ENCODE measurements at places on chromosomes 2 and 18. TPM values are rescaled to one million over a fixed set of nuclear protein-coding genes. Genes with fewer than 3 reads are reported as not detected.

DNA sequence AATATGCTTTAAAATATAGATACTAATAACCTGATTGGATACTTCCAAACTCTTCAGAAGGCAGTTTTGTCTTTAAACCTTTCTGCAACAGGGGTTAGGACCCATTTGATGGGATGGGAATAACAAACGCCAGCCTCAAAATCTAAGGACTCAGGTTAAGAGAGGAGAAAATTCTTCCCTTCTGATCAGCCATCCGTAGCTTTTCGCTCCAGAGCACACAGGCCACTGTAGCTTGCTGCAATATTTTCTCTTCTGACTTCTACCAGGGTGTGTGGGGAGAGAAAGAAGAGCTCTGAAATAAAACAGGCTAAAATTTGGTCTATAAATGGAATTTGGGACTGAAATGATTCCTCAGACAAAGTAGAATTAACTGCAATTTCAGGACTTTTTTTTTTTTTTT is 95.1 kb downstream of the ALPK2 start:
- no peak for DNase-seq

DNA sequence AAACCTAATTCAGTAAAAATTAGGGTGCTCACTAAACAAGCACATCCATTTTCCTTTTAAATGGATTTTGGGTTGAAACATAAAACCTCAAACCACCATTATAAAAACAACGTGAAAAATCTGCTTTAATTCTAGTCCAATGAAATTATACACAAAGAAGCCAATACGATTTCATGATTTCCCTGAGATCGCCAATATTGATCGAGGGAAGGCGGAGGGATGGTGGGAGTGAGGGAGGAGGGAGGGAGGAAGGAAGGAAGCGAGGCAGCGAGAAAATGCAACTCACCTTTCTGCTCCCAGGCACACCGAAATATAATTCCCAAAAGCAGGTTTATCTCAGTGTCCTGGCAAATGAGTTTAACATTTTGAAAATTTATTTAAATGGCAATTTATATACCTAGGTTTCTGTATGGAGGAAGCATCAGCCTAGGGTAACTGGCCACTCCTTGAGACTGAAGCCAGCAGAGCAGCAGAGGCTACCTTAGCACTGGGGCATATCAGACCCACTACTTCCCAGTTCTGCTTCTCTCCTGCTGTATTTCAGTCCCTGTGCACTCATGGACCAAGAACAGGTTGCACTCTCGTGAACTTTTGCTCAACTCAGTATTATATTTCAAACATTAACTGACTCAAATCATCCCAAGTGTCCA is 2.3 kb upstream of the ONECUT2 start:
- DNase-seq, result no peak

GRCh38 chr18:48935433-48935774 is 15.4 kb downstream of the SMAD7 start:
- no peak for DNase-seq

DNA sequence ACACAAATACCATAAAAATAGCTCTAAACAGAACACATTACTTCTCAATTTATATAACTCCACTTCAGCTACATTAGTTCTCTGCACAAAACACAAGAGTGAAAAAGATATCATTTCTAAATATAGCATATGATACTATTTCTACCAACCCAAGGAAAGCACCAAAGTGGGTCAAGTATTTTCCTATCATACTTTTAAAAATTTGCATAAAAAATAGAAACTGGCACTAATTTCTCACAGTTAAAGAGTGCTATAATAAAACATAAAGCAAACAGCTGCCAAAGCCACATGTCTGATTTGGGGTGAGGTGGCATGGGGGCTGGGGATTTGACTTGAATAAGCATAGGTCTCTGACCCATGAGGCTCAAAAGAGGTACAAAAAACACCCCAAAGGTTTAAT is 61.5 kb downstream of the BARD1 start:
- no peak for DNase-seq

DNA sequence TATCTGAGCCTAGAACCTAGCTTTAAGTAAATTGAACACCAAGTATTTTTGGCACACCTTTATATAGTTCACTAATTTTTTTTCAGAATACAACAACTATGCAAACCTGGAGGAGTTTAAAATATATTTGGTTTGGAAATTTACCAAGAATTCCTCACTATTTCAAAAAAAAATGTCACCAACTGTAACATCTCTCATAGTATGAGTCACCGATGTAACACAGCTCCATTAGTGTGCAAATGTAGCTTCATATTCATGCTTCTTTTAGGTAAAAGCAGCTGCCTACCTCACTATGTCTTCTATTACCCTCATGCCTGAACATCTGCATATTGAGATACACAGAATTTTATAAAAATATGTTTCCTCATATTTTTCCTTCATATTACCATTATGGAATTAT is 80.5 kb downstream of the NRXN1 start:
- no peak for DNase-seq

DNA sequence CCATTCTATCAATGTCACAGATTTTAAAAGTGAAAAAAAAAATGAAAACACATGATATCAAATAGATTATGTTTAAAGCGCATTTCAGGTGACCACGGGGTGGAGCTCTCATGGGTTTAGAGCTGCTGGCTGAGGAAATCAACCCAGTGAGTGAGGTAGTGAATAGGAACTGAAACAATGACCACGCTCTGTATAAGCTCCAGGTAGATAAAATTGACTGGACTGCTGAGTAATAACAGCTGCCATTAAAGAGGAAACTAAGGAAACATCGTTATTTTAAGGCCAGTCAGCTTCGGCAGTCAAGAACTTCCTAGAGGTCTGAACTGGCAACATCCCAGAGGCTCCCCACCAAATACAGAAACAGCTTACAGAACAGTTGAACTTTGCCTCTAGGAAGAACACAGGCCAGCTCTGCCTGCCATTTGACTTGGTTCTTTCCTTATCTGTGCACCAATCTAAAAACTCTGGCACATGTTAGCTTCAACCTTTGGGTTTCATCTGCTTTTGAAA is 185.9 kb downstream of the PDE1A start:
- DNase-seq, result peak; percentile 36

DNA sequence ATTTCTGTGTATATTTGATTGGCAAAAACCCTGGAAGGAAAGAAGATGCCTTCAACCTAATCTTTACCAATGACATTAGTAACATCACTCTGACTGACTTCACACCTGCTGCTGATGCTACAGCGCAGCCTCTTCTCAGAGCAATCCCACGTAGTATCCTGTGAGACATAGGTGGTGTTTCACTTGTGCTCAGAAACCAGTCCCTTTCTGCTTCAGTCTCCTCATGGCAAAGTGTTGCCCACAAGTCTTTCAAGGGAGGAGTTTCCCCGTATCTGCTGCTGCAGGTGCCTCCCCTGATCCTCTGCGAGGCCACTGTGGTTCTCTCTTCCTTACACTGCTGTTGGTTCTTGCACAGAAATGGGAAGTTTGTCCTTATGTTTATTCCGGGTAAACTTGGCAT is 433.2 kb upstream of the TNP1 start:
- DNase-seq, result no peak

GRCh38 chr2:223727562-223727961 is 109.8 kb downstream of the AP1S3 start:
- DNase-seq, result no peak

DNA sequence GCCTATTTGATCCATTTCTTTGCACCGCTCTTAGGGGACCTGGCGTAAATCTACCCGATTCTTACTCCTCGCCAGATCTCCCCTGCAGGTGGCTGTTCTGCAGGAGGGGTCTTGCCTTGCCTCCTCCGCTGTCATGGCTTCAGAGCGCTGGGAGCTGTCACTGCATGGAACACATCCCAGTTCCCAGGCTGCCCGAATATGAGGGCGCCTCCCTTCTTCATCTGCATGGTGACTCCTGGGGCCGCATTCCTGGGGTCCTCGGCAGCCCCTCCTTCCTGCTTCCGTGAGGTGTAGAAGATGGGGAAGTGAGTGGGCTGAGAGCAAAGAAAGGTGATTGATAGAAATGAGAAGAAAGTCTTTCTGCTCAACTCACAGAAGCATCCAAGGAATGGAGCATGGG is 27.3 kb upstream of the COPS8 start:
- DNase-seq, result no peak

DNA sequence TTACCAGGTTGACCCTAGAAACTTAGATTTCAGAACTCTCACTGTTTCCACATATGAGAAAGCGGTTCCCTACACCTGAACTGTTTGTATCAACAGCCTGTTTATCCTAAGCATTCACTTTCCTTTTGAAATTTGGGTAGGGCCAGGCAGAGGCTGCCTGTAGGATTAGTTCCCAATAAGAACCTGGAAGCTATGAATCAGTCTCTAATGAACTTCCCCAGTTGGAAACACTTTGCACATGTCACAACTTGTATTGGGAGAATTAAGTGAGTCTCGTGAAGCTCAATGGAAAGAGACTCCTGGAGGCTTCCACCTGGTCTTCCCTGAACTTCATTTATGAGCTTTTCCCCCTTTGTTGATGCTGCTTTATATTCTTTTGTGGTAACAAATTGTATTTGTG is 486.6 kb upstream of the HS6ST1 start:
- DNase-seq, result no peak

DNA sequence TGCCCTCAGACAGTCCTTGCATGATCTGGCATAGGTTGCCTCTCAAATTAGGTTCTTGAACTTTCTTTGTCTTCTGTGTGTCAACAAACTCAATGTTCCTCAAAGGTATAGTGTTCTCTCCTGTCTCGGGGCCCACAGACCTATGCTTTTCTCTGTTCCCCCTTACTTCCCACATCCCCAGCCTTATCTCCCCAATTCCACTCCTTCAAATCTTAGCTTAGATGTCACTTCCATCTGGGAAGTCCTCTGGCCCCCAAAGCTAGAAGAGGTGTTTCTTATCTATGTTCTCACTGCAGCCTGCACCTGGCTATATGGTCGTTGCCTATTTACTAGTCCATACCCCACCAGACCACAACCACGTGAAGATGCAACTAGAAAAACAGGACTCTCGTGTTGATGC is 134.6 kb upstream of the MYCN start:
- DNase-seq, result no peak

The PLA2R1 gene
- 3.7 TPM for total RNA-seq

Measured in lung (tissue), 17 donors.